NCI-H510A (cell line): ENCODE measurements at places on chromosomes 16 and 17.

DNA sequence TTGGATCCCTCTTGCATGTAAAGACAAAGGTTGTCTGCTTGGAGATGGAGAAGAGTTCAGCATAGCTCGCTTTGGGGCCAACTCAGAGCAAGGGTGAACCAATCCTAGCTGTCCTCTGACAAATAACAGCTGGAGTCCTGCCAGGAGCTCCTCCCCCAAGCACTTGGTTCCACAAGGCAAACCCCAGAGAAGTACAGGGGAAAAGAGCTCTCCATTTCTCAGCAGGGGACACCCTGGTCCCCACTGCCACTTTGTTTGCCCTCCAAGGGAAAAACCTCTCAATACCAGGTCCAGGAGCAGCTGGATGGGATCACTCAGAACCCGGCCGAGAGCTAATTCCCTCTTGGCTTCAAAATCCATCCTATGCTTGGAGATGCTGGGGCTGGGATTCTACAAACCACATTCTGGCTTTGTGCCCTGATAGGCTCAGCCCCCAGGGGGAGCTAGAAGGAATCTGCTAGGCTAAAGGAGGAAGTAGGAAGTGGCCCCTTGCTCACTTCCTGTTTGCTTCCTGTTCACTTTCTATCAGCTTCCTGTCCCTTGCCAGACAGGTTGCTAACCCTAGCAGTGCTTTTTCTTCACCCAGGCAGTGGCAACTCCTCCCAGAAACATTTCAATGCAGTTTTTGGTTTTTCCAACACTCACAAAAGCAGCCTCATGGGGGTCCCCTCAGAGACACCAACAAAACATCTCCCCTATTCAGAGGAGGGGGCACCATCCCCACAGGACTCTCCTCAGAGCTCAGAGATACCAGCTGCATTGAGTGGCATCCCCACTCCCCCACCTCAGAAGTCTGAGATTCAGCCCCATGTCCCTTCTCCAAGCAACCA lies 30.7 kb downstream of the CDRT4 start:
- DNase-seq: peak; percentile 81

GRCh38 chr17:40555296-40556190 lies 9.7 kb downstream of the CCR7 start:
- no peak for DNase-seq

DNA sequence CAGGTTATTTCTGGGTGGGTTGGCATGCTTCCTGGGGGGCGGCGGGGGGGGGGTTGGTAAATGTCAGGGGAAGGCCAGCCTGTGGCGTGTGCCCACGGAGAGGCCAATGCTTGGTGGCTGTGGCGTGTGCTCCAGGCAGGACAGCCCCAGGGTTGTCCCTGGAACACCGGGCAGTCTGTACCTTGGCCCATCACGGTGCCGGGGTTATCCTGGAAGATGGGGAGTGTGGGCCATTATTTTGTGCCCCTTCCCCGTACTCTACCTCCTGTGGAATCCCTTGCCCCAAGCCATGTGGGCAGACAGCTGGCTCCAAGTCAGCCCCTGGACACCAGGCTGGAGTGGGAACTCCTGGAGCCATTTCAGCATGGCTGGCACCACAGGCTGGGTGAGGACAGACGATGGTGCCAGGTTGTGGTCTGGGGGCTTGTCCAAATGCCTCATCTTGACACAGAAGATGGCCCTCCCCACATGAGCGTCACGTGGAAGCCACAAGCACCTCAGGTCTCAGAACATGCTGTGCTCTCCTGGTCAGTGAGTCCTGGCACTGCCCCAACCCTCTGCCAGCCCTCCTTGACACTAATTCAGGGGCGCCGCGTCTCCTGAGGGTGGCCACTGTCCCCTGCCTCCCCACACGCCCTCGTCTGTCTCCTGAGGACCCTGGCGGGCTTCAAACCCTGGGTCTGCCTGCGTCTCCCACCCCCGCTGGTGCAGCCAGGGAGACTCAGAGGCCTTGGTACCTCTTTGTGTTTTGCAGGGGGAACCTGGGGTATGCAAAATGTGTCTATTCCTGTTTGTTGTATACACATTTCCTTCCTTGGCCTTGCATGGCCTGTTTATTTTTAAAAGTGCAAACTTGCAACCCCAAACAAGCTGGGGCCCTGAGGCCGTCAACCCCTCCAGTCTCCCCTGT lies 4.3 kb downstream of the SLC16A3 start:
- no peak for DNase-seq

- DNase-seq: no peak
Observed at GRCh38 chr16:57504001-57504400, 17.7 kb upstream of the DOK4 start.

GRCh38 chr17:64332502-64332901 lies 58.2 kb downstream of the PECAM1 start:
- DNase-seq: no peak

DNA sequence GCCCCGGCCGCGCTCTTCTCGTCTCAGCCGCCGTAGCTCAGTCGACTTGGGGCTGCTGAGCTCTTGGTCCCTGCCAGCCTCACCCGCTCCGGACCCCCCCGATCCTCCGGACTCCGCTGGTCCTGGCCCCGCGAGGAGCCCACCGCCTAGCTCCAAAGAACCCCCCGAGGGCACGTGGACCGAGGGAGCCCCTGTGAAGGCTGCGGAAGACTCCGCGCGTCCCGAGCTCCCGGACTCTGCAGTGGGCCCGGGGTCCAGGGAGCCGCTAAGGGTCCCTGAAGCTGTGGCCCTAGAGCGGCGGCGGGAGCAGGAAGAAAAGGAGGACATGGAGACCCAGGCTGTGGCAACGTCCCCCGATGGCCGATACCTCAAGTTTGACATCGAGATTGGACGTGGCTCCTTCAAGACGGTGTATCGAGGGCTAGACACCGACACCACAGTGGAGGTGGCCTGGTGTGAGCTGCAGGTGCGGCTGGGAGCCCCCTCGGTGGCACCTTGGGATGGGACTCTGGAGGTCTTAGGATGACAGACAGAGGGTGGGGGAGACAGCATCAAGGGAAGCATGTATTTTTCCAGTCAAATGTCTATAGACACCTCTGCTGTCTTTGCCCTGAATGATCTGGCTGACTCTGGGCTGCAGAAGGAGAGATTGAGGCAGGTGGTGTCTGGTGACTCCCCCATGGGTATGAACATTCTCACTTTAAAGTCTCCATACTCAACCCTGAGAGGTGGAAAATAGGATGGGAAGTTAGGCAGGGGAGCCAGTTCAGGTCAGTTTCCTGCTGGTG lies 635 bp downstream of the WNK4 start:
- DNase-seq: no peak

DNA sequence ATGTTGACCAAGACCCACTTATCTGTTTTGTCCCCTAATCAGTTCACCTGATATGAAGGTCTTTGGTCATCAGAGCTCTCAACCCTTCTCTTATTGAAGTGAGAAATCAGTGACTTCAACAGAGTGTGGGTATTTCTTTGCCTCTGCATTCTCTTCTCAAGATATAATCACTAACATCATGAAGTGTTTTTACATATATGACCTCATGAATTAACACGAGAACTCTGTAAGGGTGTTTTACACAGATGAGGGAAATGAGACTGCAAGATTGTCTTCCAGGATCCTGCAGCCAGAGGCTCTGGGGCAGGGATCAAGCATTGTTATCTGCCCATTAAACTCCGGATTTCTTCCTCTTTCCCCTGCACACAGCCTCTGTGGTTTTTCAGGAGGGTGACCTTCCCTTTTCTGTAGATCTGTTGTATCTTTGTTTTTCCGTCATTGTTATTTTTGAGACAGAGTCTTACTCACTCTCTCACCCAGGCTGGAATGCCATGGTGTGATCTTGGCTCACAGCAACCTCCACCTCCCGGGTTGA lies 22.7 kb downstream of the LCMT1 start:
- no peak for DNase-seq

- DNase-seq: no peak
Observed at GRCh38 chr17:38315497-38315896, 18.5 kb downstream of the MRPL45 start.

GRCh38 chr17:60102632-60103096 lies 23.9 kb upstream of the HEATR6 start:
- no peak for DNase-seq

- no peak for DNase-seq
Observed at GRCh38 chr16:58421529-58421928, 29.3 kb downstream of the GINS3 start.

DNA sequence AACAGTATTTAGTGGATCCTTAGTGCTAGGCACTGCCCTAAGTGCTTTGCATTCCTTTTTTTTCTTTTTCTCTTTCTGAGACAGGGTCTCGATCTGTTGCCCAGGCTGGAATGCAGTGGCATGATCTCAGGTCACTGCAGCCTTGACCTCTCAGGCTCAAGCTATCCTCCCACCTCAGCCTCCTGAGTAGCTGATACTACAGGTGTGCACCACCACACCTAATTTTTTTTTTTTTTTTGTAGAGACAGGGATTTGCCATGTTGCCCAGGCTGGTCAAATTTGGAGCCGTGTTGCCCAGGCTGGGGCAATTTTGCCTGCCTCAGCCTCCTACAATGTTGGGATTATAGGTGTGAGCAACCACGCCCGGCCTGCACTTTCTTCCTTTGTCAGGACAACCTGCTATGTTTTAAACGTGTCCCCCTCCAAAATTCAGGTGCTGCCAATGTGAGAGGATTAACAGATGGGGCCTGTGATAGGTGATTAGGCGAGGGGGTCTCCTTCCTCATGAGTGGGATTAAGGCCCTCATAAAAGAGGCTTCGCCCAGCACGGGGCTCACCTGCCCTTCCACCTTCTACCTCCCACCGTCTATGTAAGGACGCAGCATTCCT lies 5.4 kb downstream of the NQO1 start:
- no peak for DNase-seq

DNA sequence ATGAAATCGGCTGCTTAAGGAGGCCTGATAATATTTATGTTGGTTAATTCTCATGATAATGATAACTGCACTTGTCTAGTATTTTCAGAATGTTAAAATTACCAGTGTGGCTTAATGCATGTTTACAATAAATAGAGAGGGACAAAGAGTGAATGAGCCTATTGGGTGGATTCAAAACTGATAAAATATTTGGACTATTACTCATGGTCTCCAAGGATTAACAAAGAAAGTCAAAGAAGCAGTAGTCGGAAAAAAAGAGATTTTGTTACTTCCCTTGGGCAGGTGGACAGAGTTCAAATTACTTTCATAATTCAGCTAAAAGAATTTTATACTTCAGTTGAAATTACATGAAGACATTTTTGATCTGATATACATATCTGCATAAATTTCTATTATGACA lies 258.2 kb upstream of the PMFBP1 start:
- no peak for DNase-seq

DNA sequence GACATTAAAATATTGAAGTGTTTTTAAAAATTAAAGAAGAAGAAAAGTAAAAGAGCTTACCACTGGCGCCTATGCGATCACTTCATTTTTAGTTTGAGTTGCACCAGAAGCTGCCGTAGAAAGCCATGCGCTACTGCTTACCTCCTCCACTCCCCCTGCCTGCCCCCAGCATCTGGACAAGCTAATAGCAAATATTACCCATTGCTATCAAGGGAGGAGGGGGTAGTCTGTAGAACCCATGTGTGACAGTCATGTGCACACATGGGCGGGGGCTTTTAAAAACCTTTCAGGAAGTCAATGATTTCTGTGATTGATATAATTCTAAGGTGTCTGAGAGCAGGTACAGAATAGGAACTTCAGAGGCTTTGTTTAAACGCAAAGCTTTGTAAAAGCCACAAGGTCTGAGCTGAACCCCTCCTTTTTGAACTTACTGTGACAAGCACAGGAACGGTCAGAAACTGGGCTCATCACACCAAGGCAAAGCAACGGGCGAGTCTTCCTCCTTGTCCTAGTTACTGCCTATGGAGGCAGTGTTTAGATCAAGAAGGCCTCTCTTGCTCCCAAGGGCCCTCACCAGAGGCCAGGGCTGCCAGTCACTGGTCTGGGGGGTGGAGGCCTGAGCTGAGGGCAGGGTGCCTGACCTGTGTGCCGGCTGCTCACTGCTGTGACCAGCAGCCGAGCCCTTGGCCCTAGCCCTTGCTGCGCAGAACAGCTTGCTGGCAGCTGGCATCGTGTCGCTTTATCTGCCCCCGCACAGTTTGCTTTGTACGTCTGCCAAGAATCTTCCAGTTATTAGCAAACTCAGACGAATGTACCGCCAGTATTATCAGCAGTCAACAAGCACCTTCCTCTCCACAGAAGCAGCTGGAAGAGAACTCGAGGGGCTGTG lies 15.0 kb downstream of the GINS2 start:
- DNase-seq: peak; percentile 60

DNA sequence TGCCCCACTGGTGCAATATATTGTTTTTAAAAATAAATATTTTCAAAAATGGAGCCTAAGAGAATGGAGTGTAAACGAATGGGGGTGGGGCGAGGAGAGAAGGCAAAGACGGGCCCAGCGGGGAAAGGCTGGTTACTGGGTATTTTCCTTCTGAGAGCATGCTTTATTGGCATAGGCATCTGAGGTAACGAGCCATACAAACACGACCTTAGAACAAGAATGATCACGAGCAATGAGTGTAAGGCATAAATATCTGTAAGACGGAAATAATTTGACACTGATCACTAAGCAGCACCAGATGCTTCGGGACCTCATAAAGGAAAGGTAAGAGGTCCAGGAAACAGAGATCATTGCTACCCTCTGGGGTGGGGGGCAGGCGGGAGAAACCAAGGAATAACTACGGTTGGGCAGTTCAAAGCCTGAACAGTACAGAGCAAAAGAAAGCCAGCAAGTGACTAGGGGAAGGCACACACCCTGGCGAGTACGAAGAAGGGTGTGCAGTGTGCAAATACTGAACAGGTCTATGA lies 959 bp downstream of the SSH2 start:
- peak; percentile 22 for DNase-seq

GRCh38 chr16:27677263-27677662 lies 127.3 kb downstream of the KATNIP start:
- DNase-seq: no peak

DNA sequence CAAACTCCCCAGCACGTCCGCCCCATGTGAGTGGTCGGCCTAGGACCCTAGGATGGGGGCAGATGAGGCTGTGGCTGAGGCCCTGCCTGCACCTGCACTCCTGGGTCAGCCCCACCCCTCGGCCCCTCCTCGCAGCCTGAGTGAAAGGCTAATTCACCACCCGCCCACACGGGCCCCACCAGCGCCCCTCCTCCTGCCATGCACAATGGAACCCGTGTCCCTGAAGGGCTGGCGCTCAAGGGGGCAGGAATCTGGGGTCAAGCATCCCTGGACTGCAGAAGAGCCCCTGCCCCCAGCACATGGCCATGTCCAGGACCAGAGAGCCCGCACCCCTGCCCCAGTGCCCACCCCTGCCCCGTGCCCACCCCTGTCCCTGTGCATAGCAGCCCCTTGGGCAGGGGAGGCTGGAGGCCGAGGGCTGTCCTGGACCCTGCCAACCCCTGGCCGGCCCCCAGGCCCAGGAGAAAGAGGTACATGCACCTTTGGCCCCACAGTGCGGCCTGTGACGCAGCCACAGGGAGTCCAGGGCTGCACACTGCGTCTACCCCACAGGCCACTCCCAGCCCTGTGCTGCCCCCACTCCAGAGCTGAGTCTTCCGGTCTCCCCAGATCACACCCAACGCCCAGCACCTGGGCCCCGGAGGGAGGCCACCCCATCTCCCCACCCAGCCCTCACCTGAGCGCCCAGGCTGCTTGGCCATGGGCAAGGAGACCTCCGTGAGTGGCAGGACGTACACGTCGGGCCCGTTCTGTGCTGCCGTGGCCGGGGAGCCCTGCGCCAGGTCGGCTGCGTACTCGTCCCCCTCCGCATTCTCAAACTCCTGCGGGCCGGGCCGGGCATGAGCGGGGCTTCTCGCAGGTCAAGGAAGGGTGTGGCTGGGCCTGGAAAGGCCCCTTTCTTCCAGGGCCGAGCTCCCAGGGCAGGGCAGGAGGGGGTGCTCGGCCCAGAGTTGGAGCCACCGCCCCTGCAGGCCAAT lies 34.6 kb upstream of the PVALEF start:
- DNase-seq: no peak
